Glutamatergic neuron (in vitro differentiated cells): ENCODE measurements at places on chromosomes 4 and X. TPM values are rescaled to one million over a fixed set of nuclear protein-coding genes. Genes with fewer than 3 reads are reported as not detected.

Gene ARHGAP36
- 0.27 TPM for total RNA-seq

Gene DRD5
- total RNA-seq: not detected

Gene NEK1
- 23.2 TPM for total RNA-seq

Gene PABPC5
- total RNA-seq: 9.5 TPM

Gene LRAT
- 0.20 TPM for total RNA-seq

Gene HDAC6
- total RNA-seq: 264 TPM

Gene SPANXN1
- total RNA-seq: not detected

Gene SNX25
- 27.5 TPM for total RNA-seq

Gene NPY1R
- 0.54 TPM for total RNA-seq

DNA sequence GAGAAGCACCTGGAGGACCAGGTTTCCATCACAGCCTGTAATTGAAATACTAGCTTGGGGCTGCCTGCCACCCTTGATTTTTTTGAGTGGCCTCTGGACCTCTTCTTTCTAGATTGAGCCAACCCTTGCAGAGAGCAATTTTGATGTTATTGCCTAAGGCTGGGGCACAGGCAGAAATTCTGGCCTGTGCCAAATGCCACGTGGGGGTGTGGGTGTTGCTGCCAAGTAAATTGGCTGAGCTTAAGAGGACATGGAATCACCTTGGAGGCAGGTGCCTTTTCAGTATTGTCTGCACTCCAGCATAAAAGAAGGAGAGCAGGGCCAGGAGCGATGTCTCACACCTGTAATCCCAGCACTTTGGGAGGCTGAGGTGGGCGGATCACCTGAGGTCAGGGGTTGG lies 286.1 kb upstream of the PRPS2 start:
- no peak for DNase-seq

- DNase-seq: no peak
Measured at GRCh38 chrX:151570561-151570960, 7.1 kb downstream of the PASD1 start.

DNA sequence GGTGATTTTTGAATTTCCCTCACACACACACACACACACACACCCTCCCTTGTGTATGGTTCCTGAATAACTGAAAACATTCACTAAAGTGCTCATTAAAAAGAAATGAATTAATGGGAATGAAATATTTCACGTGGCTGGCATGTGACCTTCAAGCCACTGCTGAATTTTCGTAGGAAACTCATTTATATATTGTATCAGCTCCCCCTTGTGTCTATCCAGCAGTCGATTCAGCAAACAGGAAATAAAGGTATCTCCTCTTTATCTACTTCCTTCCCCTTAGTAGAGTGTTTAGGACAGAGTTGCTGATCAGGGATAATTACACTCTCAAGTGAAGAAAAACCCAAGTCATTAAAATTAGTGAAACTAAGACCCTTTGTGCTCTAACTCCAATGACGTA lies 912.6 kb upstream of the LCORL start:
- DNase-seq: no peak

GRCh38 chrX:119482481-119483480 lies 14.5 kb downstream of the SLC25A5 start:
- peak; percentile 67 for DNase-seq

DNA sequence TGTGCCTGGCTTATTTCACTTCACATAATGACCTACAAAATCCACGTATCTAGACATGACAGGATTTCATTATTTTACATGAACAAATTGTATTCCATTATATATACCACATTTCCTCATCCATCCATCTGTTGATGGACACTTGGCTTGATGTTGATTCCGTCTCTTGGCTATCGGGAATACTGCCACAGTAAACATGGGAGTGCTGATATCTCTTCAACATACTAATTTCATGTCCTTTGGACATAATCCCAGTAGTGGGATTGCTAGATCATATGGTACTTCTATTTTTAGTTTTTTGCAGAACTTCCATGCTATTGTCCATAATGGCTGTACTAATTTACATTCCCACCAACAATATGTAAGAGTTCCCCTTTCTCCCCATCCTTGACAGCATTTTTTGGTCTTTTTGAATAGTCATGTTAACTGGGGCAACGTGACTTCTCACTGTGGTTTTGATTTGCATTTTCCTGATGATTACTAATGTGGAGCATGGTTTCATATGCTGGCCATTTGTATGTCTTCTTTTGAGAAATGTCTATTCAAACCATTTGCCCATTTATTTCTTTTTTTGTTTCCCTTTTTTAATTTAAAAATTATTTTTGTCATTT lies 68.9 kb downstream of the HTRA3 start:
- no peak for DNase-seq

- DNase-seq: peak; percentile 93
Measured at GRCh38 chr4:3880615-3881120, 114.5 kb downstream of the ADRA2C start.

DNA sequence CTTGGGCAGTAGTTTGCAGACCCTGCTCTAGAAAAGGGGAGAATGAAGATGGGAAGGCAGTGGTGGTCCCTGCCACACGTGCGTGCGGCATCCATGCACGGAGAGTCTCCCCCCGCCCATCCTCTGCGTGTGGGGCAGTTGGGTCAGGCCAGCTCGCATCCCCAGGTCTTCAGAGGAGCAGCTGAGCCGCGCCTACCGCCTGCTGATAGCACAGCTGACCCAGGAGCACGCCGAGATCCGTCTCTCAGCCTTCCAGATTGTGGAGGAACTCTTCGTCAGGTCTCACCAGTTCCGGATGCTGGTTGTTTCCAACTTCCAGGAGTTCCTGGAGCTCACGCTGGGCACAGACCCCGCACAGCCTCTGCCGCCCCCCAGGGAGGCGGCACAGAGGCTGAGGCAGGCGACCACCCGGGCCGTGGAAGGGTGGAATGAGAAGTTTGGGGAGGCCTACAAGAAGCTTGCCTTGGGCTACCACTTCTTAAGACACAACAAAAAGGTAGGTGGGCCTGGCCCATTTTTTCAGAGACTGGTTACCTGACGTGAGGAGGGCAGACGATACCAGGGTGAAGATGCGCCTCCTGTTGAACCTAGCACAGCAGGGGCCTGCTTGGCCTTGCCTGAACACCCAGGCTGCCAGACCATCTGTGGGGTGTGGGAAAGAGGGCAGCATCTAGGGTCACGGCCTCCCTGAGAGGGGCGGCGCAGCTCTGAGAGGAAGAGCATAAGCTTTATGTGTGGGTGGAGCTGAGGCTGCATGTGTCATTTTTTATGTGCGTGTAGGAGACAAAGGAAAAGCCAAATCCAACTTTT lies 2.6 kb downstream of the UVSSA start:
- DNase-seq: no peak

DNA sequence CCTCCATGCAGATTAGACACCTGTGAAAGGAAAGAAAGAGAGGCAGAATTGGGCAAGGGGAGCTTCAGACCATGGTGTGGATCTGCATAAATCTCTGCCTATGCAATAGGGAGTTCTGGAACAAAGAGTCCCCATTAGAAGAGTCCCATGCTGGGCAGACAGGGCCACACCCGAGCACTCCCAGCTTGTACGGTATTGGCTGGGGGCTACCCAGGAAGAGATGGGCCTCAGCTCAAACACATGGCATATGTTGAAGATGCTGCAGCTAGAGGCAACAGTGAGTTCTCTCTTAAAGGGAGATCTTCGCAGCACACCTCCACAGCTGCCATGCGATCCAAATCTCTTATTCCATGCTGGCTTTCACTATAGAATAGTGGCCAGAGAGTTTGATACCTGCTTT lies 24.7 kb downstream of the CCNG2 start:
- DNase-seq: no peak

DNA sequence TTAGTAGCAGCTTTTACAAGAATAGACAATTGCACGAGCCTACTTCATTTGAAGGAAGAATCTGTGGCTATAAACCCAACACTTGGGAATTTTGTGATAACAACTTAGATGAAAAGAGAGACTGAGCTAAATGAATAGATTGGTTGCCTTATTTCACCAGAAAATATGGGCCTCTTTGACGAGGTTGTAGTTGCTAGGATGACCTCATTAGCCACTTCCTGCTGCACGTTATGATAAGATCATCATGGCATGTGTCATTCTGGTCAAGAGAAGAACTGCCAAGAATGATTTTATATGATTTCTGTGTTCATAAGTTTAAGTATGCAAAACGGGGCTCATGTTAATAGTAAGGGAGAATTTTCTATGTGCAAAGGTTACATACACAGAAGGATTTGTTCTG lies 321.9 kb upstream of the GIMD1 start:
- no peak for DNase-seq

DNA sequence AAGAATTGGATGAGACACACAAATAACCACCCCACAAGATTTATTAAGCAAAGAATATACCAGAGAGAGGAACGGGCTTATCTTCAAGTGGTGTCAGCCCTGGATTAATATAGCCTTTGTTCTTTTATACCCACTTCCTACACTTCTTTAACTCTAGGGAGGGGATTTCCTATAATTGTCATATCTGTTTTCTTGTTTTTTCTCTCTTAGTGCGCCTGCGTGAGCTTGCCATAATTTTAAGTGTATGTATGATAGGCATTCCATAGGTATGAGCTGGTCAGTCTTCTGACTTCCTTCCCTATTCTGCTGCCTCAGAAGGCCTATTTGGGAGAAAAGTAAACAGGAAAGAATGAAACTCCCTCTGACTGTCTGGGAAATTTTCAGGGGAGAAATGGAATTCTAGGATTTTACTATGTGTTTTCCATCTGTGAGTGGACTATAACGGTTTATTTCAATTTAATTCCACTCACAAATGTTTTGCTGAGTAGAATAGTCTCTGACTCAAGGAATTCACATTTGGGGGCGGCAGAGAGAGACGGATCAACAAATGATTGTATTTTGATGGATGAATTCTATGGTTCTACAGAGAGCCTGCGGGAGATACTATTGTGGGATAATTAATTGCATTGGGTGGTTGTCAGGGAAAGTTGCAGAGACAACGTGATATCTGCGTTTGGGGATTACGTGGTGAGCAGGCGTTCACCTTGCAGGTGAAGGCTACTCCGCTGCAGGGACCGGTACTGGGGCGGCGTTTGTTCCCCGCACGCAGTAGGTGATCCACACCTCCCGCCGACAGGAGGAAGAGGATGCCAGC lies 626 bp upstream of the CEP135 start:
- DNase-seq: no peak

GRCh38 chr4:8649631-8650361 lies 57.2 kb downstream of the CPZ start:
- DNase-seq: no peak

- no peak for DNase-seq
Measured at GRCh38 chrX:27354021-27354420, 109.1 kb downstream of the PPP4R3C start.

DNA sequence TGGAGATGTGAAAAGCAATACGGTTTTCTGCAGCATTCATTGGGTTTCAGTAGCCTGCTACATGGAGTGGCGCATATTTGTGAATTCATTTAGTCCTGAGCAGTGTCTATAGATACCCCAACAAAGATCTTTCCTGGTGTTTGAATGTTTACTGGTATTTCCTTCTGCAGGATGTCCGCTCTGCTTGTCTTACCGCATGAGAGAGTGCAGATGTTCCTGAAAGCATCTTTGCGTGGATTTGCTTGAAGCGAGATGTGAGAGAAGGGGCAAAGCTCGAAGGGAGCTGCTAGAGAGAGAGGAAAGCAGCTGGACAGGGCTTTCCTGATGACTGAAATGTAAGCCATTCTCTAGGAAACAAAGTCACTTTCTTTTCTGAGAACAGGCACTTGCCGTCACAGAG lies 40.9 kb upstream of the GYPA start:
- no peak for DNase-seq

DNA sequence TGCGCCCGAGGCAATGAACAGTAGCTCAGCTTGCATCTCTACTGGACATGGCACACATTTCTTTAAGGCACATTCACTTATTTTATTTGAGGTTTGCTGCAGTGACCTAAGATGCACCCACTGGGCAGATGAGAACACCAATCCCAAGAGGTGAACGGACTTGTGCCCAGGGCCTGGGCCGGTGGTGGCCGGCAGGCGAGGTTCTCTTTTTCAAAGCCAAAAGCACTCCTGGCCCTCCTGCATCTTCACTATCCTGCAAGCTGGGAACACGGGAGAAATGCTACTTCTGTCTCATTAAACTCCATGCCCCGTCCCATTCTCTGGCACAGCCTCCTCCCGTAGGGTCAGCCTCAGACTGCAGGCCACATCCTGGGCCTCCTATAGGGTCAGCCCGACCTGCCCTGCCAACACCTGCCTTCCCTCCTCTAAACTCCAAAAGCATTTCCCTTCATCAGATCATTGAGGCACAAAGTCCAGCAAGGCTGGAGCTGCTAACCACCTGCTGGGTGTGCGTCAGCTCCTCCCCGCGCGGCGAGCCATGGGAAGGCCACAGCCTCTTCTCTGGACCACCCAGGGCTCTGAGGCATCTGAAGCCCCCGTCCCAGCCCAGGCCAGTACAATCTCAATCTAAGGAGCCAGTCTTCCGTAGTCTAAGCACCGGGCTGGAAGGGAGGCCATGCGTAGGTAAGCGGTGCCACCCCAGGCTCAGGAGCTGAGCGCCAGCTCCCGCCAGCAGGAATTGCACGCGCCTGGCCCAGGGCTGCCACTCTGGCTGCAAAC lies 166.1 kb downstream of the AFAP1 start:
- DNase-seq: no peak

- no peak for DNase-seq
Measured at GRCh38 chr4:59598330-59598618, 1601.9 kb upstream of the ADGRL3 start.

DNA sequence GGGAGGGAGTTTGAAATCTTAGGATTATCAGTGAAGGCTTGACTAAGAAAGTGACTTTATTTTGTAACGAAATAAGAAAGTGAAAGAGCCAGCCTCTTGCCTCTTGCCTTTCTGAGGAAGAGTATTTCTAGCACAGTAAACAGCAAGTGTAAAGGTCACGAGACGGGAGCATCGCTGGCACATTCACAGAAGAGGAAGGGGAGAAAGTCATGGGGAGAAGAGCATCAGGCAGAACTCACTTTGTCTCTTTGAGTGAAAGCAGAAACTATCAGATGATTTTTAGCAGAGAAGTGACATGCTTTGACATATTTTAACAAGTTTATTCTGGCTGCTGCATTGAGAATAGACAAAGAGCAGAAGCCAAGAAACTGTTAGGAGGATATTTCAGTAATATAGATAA lies 313.8 kb downstream of the CAMK2D start:
- no peak for DNase-seq

- no peak for DNase-seq
Measured at GRCh38 chr4:62226082-62226481, 1026.0 kb downstream of the ADGRL3 start.

DNA sequence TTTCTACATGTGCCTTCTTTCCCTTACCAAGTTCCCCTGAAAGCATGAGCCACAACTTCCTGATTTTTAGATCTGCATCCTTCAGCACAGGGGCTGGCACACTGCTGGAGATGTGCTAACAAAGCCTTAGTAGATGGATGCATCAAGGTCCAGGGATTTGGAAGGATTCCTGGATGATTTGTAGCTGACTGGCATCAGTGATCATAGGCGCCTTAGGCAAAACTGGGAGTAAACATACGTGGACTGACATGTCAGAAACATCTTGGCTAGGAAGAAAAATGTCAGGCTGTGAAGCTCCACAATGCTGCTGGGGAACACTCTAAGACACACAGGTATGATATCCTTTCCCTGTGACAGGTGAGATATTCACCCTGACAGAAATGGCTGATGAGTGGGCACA lies 156.4 kb downstream of the AMELX start:
- no peak for DNase-seq
